ENCODE measurements at places on chromosomes 3 and 15.
A peak's percentile ranks its signal among the peaks of the same experiment; 100 is the strongest.

DNA sequence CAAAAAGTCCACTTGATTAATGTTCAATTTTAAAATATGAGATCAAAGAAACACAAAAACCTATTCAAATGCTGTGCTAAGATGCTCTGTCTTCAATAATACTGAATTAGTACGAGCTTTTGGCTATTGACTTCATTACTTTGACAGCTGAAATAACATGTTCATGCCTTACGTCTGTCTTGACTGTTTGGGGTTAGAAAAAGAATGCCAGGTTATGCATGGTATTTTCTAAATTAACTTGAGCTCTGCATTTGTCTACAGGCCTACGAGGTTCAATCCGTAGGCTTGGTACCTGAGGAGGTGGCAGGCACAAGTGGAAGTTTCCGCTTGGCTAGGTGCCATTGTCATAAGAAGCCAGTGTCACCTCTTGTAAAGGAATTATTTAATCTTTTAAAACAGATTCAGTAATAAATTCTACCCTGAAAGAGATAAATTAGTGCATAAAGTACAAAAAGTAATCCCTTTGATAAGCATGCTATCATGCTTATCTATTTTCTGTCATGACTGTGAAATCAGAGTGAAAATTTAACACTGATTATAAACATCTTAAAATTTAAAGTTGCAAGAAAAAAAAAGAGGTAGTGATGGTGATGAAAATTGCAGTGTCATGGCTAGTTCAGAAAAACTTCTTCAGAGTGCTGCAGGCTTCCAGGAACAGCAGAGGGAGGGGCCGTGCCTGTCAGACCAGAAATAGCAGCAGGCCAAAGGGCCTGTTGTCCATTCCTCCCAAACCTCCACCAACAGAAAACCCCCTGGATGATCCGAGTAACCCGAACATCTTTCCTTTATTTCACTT is 115.7 kb downstream of the ARRDC4 start:
- no peak for DNase-seq

GRCh38 chr3:45889337-45889736 is 3.0 kb downstream of the CCR9 start:
- DNase-seq = peak; percentile 57

- DNase-seq = peak; percentile 44
Measured at GRCh38 chr3:50242381-50242770, 6.4 kb downstream of the GNAI2 start.

DNA sequence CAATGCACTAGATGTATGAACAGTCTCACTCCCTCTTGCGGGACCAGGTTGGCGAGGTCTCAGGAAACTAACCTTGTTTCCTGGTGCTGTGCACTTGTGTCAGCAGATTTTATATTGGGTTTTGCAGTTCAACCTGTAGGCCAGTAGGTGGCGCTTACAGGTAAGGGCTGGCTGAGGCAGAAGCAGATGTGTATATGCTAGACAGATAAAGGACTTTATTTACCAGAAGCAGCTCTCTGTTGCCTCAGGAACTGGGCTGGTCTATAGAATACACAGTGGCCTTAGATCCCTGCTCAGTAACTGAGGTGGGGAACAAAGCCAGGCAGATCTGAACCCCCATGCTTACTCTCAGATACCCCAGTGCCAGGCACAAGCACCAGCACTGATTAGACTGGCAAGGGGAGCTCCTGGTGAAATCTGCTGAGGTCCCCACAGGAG is 296.8 kb downstream of the DOCK3 start:
- DNase-seq = peak; percentile 64

- no peak for DNase-seq
Measured at GRCh38 chr3:174219738-174220137, 639.4 kb upstream of the NAALADL2 start.

DNA sequence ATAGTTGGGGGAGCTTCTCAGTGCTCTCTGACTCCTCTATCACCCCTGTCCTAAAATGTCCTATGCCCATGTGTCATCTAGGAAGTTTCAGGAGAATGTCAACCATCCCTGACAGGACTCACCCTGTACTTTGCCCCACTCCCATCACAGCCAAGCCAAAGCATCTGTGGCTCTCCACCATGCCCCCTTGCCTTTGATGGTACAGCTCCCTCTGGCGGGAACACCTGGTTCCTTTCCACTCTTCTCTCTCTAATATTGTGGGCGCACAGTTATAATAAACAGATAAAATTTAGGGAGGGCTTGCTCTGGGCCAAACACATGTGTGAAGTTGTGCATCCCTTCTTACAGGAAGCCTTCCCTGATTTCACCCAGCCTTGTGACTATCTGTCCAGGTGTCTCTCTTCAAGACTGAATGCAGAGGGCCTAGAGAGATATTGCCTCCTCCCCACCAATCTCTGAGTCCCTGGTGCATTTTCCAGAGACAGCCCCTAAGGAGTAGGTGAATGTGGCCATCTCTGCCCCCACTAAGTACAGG is 62.8 kb downstream of the ISG20 start:
- peak; percentile 65 for DNase-seq

DNA sequence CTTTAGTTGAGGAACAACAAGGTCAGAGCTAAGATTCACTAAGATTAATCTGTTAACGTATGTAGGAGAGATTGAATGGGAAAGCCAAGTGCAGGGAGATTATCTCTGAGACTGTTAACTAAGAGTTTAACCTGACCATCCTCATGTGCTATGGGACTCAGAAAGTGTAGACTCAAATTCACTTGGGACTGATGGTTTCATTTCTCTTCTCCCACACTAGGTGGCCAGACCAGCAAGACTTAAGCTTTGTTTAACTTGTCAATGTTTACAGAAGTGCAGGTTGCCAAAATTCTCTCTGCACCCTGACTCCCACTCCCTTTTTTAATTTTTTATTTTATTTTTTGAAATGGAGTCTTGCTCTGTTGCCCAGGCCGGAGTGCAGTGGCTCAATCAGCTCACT is 6.3 kb upstream of the HEXA start:
- peak; percentile 26 for DNase-seq

- DNase-seq = peak; percentile 38
Measured at GRCh38 chr3:156150434-156151066, 30.2 kb downstream of the KCNAB1 start.

- no peak for DNase-seq
Measured at GRCh38 chr15:57156210-57156884, 220.0 kb upstream of the CGNL1 start.

GRCh38 chr3:138686771-138687221 is 78.2 kb downstream of the FAIM start:
- DNase-seq = peak; percentile 59

DNA sequence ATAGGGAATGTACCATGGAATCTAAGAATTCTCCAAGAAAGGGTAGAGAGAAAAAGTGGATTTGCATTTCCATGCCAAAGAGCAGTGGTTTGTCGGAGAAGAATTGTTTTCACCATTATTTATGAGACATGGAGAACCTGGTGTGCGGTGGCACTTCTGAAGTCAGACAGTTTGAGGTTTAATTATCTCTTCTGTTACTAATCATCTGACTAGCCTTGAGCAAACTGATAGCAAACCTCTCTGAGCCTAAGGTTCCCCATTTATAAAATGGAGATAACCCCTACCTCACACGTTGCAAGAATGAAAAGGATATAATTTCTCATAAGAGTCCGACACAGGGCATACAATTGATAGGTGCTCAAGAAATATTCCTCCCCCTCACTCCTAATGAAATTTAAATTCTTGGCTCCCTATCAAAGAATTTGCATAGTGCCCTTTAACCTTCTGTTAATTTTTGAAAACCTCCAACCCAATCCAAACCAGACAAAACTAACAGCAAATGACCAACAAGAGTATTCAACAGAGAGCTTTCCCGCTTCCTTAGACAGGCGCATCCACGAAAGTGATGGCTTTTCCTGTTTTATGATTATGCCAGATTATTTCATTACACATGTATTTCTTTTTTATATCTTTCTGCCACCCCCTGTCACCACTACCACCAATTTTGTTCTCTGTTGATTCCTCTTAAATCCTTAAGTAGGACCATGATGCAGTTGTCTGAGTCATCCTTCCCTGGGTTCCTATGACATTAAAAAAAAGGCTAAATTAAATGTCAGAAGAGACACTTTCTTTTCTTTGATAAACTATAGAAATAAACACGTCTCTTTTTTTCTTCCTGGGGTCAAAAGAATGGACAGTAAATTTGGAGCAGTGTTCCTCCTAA is 28.5 kb downstream of the TMEM212 start:
- DNase-seq = no peak

DNA sequence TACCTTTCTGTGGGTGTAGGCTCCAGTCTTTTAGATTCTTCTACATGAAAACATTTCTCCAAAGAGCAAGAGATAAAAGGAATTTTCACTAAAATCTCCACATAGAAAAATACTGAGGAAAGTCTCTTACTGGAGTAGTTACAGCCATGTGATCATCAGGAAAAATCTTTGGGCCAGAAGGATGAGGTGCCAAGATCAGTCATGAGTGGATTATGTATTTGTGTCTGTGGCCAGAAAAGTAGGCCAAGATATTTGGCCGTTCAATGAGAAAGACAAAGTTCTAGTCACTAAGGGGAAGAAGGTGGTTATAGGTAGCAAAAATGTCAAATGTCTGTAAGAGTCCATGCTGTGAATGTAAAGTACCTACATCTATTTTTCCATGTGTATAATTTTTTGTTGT is 339.3 kb downstream of the NSUN3 start:
- DNase-seq = no peak

DNA sequence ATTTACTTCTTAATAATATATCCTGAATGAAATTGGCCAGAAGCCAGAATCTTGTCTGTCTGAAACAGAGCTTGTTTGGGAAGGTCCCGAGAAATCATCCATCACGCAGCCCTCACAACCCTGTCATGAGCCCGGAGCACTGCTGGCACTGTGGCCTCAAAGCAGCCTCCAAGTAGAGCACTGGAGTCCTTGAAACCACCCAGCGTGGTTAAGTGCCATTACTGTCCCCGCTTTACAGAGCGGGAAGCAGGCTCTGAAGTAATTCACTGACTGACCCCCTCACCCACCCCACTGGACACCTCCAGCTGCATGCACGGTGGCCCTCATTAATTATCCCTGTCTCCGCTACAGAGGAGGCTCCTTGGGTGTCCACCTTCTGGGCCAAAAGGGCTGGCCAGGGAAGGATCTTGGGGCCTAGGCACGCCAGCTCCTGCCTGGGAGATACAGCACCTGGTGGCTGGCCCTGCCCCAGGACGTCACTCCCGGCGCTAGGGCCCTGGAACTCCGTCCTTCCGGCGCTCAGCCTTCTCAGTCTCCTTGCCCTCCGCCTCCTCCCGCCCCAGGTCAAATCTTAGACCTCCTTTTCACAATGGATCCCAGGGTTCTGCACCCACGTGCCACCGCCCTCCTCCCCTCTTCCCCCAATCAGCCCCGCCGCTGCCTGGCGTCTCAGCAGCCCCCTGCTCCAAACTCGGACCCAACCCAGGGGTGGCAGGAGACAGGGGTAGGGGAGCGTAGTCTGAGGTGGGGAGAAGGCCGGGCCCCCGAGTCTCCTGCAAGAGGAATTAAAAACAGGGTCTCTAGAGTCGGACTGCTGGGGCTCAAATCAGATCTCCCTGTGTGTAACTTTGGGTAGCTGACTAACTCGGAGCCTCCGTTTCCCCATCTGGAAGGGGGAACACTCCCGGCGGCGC is 1.1 kb downstream of the TKT start:
- peak; percentile 80 for DNase-seq

- no peak for DNase-seq
Measured at GRCh38 chr3:24017305-24017704, 72.2 kb downstream of the NR1D2 start.

GRCh38 chr3:136811701-136812100 is 7.2 kb upstream of the SLC35G2 start:
- DNase-seq = no peak

GRCh38 chr15:64681424-64682024 is 93.9 kb downstream of the RBPMS2 start:
- DNase-seq = peak; percentile 58

- DNase-seq = no peak
Measured at GRCh38 chr3:194993896-194994295, 277.1 kb downstream of the XXYLT1 start.

GRCh38 chr3:129316248-129317013 is 37.8 kb downstream of the HMCES start:
- DNase-seq = peak; percentile 83

GRCh38 chr3:41575724-41576123 is 376.4 kb downstream of the CTNNB1 start:
- no peak for DNase-seq

DNA sequence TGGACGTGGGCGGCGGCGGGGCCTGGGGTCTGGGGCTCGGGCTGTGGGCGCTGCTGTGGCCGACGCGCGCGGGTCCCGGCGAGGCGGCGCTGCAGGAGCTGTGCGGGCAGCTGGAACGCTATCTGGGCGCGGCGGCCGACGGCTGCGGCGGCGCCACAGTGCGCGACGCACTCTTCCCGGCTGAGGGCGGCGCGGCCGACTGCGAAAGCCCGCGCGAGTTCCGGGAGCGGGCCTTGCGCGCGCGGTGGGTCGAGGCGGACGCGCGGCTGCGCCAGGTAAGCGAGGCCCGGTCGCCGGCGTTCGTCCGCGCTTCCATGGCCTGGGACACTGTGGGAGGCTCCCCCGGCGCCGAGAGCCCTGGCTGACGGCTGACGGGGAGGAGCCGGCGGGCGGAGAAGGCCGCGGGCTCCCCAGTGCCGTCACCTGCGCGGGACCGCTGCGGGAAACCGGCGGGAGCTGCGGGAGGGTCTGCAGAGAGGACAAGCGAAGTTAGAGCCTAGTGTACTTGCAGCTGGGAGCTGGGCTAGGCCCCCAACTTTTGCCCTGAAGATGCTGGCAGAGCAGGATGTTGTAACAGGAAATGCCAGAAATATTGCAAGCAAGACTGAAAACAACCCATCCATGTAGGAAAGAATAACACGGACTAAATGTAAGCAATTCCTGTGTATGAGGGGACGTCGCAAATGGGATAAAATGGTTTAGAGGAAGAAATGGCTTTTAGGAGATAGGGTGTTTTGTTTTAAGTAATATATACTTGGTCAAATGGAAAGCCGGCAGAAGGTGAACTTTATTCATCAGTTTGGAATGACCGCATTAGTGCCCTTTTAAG is 847 bp downstream of the WHAMM start:
- DNase-seq = no peak

- no peak for DNase-seq
Measured at GRCh38 chr3:168581771-168582225, 486.1 kb upstream of the GOLIM4 start.

DNA sequence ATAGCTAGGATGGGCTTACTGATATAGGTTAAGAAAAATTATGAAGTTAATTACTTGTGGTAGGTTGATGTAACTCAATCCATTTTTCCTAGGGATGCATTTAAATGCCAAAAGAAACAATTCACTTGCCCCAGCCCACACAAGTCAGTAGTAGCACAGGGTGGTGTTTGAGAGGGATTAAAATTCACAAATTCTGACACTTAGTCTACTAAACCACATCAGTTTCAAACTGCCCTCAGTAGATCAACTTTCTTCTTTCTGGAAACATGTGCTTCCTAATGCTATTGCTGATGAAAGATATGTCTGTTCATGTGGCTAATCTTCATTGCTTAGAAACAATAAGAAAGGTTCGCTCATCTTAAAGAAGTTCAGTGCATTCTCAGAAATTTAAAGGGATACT is 160.6 kb downstream of the EPHA3 start:
- no peak for DNase-seq

DNA sequence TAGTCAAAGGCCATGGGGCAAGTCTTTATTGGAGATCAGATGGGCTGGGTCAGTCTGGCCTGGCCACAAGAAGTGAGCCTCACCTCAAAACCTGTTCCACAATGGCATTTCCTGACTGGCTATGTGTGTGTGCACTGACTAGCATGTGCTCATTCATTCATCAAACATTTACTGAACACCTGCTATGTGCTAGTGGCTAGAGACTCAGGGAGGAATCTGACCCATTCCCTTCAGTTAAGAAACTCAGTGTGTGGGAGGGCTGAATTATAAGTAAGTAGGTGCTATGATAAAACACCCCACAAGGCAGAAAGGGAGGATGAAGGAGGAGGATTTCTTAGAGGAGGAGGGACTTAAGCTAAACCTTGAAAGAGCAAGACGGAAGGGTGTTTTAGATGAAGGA is 5.4 kb upstream of the CGNL1 start:
- no peak for DNase-seq
